Stimulated activated CD8-positive, alpha-beta memory T cell treated with anti-CD3 and anti-CD28 coated beads, Interleukin-2, amount 100 ng/mL, for 48 hours (primary cell): ENCODE measurements at places on chromosomes 12 and 14.

- DNase-seq: no peak
These were observed 77.7 kb upstream of the KCNJ8 start for GRCh38 chr12:21852251-21852650.

GRCh38 chr12:57012600-57013465 is 3.5 kb downstream of the TAC3 start:
- no peak for DNase-seq

GRCh38 chr14:84533791-84534190 is 996.2 kb upstream of the FLRT2 start:
- no peak for DNase-seq

- DNase-seq: no peak
These were observed 1.3 kb upstream of the TWF1 start for GRCh38 chr12:43807386-43807785.

GRCh38 chr14:103213331-103213730 is 90.1 kb downstream of the TNFAIP2 start:
- no peak for DNase-seq

GRCh38 chr12:47835006-47835830 is 15.5 kb upstream of the HDAC7 start:
- DNase-seq: no peak

GRCh38 chr12:2845280-2845679 is 10.4 kb upstream of the NRIP2 start:
- no peak for DNase-seq

DNA sequence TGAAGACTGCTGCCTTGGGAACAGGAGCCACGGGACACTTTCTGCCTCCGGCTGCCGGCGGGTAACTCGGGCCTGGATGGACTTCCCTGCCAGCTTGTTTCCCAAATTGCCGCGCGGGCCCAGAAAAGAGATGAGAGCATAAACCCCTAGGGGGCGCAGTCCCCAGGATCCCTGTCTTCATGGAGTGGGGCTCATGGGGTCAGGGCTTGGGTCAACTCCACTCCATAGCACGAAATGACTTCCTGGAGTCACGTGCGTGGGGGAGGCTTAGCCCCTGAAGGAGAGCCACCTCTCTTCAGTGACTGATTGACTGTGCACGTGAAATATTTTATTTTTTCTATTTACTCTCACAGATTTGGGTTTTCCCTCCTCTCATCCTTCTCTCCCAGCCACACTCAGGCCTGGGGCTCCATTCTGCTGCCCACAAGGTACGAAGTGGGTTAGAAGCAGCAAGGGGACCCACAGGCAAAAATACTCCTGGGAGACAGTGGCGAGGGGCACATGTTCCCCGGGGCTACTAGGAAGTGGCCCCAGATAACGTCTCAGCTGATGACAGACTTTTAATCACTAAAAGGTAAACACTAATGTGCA is 10.0 kb downstream of the PGF start:
- no peak for DNase-seq

DNA sequence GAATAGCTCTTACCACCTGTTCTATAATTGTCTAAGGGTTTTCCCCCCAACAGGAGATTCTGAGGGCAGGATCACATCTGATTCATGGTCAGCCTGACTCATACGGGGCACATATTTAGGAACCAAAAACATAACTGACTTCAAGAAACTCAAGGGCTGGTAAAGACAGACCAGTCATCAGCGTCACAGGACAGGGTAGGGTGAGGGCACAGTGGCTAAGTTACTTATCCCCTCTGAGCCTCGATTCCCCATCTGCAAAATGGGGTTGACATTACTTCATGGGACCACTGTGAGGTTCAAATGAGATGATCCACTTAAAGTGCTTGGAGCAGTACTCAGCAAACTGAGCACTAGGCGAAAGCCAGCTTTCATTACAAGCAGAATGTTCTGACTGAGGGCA is 606 bp downstream of the CINP start:
- DNase-seq: peak; percentile 40

GRCh38 chr14:63761351-63762117 is 33.7 kb upstream of the SGPP1 start:
- DNase-seq: no peak

DNA sequence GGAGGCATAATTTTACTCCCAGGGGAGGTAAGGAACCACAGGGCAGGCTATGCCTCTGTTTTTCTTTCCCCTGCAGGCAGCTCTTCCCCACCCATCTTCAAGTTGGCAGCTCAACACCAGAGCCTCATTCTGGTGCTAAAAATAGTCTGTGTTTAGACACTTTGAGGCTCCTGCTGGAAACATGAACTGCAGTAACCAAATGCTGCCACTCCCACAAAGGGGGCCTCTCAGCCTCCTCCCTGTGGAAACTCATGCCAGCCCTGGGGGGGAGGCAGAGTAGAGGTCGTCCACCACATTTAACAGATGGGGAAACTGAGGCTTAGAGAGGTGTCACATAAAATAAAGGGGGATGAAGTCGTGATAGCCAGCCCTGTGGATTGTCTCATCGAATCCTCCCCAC is 61.4 kb downstream of the WSCD2 start:
- DNase-seq: no peak

DNA sequence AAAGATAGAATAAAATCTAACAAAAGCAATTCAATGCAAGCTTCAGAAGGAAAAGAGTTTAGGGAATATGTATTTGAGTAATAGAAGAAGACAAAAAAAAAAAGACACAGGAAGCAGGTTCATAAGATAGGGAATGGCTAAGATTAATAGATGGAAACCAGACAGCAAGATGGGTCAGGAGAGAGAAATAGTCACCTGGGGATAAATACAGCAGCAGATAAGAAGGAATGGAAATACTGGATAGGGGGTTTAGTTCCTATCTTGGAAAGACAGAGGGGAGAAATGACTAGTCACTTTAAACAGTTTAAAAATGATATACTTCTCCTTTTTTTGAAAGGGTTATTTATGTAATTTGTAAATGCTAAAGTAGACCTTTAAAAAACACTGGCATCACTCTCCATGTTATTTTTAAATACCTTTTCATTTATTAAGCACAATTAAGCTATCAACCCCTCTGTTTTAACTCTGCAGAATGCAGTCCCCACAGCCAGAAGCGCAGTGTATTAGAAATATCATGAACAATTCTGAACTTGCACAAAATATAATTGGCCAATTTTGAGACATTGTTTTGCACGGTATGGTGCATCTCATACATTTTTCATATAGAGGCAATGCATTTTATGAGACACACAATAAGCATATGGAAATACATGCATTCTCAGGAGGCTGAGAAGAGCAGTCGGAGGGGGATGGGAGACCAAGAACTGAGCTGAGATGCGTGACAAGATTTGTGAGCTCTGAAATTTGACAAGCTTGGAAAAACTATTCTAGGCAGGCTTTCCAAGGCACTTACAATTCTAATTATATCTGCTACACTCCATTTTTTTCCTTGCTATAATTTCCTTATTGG is 303.4 kb upstream of the PRICKLE1 start:
- DNase-seq: no peak

DNA sequence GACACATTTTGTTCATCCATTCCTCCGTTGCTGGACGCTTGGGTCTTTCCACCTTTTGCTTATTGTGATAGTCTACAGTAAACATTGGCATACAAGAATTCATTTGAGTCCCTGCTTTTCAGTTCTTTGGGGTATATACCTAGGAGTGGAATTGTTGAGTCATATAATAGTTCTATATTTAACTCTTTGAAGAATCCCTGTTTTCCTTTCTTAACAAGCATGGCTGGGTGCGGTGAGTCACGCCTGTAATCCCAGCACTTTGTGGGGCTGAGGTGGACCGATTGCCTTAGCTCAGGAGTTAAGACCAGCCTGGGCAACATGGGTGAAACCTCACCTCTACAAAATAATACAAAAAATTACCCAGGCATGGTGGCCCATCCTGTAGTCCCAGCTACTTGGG is 75.4 kb downstream of the CCDC92 start:
- DNase-seq: no peak

DNA sequence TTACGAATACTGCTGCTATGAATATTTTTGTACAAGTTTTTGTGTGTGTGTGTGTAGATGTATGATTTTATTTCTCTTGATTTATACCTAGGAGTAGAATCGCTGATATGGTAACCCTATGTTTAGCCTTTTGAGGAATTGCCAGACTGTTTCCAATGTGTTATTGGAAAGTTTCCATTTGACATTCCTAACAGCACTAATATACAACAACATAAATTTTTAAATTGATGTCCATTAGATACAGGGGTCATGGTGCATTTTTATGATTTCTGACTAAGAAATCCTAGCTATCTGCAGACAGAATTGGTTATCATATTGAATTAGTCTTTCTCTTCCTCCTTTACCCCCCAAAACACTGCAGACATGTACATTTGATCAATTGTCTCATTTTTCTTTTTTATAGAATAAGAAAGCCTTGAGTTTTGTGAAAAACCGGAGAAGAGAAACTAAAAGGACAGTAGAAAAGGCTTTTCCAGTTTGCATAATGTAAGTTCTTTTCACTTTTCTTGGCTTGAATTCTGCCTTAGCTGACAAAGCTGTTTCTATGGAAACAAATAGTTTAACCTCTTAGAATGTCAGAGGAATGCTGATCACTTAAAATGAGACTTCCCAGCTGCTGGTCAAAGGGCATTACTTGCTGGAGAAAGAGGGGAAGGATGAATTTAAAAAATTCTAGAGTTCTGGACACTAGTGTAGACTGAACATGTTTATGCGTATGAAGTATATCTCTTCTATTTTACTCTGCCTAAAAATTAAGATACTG is 28.2 kb downstream of the PALS1 start:
- no peak for DNase-seq

DNA sequence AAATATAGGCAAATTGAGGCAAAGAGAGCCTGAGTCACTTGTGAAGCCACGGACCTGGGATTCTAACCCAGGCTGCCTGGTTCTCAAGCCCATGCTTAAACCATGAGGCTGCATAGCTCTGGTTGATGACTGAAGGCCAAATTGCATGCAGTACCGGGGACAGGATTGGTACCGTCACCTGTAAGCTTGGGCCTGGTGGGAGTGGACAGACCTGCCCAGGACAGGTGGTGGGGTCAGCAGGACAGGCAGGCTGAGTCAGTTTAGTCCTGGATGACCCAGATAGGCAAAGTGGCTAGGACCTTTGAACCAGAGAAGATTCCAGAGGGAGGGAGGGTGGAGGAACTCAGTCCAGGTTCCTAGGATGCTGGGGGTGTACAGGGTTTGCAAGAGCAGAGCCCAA is 25.8 kb downstream of the RIN3 start:
- no peak for DNase-seq

DNA sequence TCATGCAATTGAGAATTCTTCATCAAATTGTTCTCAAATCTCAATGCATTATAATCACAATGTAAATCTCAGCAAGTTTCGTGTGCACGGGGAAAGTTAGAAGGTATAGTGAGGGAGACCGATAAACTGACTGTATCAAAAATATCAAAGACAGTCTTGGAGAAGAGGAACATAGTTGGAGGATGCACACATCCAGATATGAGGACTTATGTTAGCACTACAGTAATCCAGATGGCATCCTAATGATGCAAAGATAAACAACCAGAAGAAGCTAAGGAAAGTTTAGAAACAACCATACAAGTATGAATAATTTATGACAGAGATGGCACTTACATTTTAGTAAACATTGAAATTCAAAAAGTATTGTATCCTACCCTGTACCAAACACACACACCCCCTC is 760.1 kb downstream of the RPS29 start:
- no peak for DNase-seq

DNA sequence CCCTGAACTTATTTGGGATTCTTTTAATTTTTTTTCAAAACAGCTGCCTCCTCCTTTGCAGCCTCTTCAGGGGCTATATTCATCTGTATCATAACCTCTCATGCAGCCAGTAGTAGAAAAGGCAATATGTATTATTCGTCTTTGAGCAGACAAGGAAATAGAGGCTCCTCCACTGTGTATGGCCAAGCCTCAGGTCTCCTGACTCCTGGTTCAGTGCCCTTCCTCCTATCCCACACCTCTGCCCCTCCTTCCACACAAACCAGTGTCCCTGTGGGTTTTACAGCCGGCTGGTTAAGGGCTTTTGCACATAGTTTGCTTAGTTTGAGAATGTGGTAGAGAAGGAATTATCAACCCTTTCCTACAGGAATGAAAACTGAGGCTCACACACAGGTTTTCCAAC is 8.8 kb upstream of the ACVRL1 start:
- no peak for DNase-seq

- no peak for DNase-seq
These were observed 78.5 kb downstream of the VCPKMT start for GRCh38 chr14:50037852-50038251.

GRCh38 chr14:61524211-61524806 is 171.0 kb upstream of the HIF1A start:
- DNase-seq: no peak

DNA sequence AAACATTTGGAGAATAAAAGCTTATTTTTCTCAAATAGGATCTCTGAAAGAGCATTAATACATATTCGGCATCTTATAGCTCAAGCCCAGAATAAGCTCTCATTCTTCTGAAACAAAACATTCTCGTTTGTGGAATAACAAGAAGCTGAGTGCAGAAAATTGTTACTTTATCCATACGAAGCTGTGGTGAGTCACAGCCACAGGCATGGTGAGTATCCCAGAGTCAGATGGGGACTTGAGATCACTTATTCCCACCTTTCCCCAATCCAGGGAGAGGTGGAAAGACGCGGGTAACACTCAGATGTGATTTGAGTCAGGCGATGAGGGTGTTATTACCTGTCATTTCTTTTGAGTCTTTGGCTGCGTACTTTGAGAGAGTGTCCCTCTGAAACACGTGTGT is 214.6 kb upstream of the TMEM132C start:
- DNase-seq: no peak

DNA sequence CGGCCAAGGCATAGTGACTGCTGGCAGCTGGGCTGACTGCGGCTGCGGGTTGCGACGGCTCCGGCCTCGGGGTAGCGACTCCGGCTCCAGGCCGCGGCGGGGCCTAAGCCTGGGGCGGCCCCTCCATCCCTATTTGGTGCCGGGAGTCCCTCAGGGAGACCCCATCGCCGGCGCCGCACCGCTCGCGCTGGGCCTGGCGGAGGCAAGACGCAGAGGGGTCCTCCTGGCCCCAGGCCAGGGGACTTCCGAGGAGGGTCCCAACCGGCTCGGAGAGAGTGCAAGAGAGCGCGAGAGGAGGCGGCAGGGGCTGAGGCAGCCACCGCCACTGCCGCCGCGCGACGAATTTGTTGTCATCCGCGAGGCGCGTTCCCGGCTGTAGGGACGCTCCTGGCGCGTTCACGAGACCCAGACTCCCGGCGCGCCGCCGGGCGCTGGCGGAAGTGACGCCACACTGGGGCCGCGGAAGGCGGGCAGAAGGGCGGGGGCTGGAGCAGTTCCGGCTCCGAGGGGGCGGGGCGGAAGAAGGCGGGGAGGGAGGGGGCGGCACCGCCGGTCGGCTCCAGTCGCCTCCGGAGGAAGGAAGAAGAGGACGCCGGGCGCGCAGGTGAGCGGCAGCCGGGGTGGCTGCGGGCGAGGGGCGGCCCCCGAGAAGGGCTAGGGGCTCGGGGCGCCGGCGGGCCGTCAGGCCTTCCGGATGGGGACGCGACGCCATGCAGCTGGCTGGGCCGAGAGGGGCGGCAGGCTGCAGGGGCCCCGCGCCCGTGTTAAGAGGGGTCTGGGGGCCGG is at the start of the genes ATG2B and GSKIP:
Gene ATG2B, minus strand, starts transcription at position 377 of the 786 bp plus-strand sequence. Its CDS starts 365 bp downstream, at position 12.
Gene GSKIP, plus strand, starts transcription at position 562 of the 786 bp plus-strand sequence. CDS start 18,722 bp downstream, outside the sequence.
- DNase-seq: peak; percentile 95

DNA sequence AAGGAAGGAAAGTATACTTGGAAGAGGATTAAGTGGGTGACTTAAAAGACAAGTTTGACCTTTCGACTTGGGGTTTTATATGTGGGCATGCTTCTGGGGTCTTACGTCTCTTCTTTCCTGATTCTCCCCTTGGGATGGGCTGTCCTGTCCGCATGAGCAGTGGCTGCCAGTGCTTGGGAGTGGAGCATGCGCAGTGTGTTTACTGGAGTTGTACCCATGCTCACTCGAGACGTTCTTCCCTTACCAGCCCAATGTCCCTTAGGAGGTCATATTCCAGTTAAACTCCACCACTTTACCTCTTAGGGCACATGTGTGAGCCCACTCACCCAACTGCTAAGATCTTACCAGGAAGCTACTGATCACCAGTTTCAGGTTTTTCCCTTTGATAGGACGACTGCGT is 20.0 kb upstream of the CHST11 start:
- no peak for DNase-seq
